Hypothalamus (tissue), 51 donors: ENCODE measurements at places on chromosomes 13 and 19.

DNA sequence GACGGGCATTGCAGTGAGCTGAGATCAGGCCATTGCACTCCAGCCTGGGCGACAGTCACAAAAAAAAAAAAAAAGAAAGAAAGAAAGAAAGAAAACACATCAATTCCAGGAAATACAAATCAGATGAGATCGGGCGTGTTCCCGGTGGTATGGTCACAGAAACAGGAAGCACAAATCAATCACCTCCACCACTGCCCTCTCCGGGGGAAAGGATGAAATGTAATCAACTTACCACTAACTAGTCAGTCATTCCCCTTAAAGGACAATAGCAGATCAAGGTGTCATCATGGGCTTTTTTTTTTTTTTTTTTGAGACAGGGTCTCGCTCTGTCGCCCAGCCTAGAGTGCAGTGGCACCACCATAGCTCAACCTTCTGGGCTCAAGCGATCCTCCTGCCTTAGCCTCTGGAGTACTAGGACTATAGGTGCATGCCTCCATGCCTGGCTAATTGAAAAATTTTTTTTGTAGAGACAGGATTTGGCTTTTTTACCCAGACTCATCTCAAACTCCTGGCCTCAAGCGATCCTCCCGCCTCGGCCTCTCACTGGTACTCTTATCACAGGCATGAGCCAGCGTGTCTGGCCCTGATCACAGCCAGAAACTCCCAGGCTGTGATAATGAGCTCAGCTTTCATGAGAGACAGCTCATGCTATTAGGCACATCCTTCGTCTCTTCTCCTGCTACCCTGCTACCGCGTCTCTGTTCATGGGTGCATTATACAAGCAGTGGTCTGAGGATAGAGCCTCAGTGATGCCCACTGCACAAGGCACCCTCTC is 6.8 kb upstream of the DPRX start:
- no peak for DNase-seq

DNA sequence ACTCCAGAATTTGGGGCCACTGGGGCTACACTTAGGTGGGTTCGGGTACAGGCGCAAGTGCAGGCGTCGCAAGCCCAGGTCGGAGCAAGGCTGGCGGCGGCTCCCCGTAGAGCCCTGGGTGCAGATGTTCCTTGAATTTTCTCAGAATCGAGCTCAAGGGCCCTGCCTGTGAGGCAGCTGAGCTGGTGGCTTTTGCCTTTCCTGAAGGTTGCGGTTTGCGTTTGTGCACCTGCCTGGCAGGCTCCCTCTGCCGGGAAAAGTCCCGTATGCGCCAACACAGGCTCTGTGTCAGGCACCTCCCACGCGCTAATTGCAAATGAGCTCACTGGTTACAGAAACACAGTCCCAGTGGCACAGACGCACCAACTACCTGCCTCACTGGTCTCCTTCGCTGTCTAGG is 5.9 kb downstream of the DOHH start:
- DNase-seq = no peak

GRCh38 chr19:1860042-1860775 is 3.2 kb downstream of the KLF16 start:
- peak; percentile 70 for DNase-seq

DNA sequence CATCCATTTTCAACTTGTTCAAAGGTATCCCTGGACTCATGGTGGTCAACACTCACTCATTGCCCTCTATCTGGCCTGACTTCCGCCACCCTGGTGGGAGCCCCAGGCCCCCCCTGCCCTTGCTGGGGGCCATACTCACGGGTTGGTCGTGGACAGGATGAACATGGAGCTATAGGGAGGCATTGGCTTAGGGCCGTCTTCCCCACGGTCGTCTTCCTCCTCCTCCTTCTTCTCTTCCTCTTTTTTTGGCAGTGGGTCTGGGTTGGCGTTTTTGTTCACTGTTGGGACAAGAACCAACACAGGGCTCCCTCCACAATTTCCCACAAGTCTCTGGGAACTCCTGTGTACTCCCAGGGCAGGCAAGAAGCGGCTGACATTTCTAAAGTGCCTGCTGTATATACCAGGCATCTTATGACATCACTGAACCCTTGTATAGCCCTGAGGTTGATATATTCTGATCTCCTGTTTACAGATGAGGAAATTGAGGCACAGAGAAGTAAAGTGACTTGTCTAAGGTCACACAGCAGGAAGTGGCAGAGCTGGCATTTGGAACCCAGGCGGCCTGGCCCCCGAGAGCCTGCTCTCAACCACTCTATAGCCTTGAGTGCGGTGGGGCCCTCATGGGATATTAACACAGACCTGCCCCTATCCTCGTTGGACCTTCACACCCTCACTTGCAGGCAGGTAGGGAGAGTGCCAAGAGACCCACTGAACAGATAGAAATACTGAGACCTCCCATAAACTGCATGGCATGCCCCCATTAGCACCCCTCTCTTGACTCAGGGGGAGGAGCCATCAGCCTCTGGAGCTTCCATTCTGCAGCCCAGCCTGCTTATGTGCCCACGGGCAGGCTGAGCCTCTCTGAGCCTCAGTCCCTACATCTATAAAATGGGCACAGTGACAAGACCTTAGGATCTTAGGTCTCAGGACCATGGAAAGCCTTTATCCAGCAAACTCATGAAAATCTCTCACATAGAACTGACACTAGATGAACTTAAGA is 135.0 kb downstream of the IER2 start:
- no peak for DNase-seq

GRCh38 chr19:17565611-17566010 is 10.2 kb downstream of the COLGALT1 start:
- no peak for DNase-seq

- DNase-seq = no peak
These were observed 638 bp downstream of the ANKRD27 start for GRCh38 chr19:32674153-32674930.

DNA sequence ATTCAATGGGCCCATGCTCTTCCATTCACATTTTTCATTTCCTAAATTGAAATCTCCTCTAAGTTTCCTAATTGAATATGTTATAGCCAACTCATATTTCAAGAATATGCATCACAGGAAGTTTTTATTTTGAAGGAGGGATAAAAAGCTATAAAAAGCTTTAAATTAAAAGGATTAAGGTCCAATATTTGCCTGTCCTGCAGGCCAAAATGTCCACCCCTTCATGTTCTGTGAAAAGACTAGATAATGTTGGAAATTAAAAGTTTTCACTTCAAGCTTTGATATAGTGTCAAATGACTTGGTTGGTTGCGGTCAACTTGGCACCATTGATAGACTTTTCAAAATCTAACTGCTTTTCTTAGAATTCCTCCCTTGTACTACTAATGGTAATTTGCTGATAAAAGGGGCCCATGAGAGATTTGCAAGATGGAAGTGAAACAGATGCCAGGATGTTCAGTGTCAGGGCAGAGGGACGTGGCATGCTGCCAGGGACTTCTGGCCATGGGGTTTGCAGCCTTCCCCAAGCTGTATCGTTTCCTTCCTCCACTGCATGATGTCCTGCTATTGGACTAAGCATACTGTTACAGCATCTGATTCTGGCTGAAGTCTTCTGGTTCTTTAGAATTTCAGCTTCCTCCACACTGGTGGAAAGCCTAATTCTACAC is 547.3 kb upstream of the MIR17HG start:
- peak; percentile 25 for DNase-seq

DNA sequence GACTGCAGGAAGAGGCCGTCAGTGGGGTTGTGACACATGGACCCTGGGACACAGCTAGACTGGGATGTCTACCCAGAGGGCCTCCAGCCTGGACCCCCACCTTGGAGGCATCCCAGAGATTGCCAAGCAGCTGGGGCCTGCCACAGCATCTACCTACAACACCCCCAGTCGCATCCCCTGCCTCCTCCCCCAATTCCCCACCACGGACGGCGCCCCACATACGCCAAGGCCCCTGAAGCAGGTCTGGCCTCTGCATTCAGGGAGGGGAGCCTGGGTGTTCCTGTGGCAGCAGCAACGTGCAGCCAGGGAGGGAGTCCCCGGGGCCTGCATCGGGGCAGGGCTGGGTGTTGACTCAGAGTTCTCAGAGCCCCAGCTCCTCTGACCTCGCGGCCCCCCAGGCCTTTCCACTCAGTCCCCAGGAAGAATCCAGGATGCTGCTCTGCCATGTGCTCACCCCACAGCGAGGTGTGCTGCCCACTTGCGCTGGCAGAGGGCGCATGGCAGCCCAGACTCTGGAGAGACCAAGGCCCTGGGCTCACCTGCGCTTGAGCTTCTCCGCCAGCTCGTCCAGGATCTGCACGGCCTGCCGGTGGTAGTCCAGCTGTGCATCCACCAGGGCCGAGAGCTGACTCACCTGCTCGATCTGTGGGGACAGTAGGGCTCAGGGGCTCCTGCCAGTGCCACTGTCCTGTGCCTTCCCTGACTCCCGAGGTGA is 19.6 kb downstream of the MPND start:
- DNase-seq = no peak

DNA sequence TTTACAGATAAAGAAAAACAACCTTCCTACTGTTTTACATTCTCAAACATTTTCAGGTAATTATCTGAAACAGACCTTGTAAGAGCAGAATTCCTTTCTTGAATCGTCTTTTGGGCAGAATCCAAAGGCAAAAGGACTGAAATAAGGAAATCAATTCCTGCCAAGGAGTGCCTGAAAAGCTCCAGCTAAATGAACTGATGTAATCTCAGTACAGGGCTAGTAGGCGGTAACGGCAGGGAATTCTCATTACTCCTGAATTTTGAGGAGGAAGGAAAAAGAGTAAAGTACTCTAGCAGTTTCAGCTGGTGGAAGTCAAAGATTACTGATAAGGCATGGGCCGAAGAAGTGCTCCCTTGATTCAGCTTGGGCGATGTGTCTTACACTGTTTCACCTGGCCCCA is 168.4 kb downstream of the PCDH9 start:
- no peak for DNase-seq

DNA sequence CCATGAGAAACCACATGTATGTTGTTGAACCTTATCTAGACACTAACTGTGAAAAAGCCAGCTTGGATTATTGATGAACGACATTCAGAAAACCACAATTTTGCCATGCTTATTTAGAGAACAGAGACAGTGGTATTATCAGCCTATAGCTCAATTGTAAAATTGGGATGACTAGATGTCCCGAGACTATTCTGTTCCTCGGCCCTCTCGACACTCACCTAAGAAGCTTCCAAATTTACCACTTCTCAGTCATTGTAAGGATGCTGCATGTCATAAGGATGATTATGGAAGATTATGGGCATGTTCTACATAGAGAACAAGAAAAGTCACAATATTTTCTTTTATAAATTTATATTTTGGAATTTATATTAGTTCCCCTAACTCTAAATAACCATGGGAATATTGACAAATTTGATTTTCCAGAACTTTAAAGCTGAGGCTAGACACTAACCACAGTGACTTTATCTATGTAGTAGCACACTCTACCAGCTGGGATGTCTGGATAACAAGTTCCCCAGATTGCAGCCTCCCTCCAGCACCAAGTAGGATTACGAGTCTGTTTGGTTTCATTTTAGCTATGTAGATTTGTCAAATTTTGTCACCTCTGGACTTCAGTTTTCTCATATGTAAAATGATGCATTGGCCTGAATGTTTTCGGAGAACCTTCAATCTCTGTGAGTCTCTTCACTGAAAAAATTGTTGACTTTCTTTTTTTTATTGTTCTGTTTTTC is 513.6 kb downstream of the IRS2 start:
- DNase-seq = no peak

DNA sequence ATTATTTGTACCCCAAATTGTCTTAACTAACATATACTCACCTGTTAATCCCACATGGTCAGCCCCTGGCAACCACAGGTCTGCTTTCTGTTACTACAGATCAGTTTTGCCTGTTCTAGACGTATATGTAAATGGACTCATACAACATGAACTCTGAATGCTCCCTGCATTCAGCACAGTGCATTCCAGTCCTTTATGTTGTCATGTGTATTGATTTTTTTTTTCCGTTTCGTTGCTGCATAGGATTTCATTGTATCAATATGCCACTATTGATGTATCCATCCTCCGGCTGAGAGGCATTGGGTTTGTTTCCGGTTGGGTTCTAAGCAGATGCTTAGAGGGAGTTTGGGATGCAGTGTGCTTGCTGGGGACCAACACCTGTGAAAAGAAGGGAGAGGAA is 36.1 kb upstream of the TNFRSF19 start:
- no peak for DNase-seq

- no peak for DNase-seq
These were observed 513 bp downstream of the MIER2 start for GRCh38 chr19:343941-344624.

DNA sequence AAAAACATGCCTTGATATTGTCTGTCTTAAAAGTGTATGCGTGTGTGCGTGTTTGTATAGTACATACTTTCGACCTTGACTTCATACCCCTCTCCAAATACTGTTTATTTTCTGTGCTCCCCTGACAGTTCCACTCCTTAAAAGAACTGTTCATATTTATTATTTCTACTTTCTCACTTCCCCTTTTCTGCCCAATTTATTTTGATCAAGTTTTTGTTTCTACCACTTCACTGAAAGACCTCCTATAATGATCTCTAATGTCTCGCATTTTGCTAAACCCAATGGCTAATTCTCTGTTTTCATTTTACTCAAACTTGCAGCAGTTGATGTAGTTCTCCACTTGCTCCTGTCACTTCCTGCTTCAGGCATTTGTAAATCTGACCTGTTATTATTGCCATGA is 426.1 kb upstream of the KLF12 start:
- no peak for DNase-seq

- no peak for DNase-seq
These were observed 1.9 kb downstream of the NFKBID start for GRCh38 chr19:35898499-35898809.

DNA sequence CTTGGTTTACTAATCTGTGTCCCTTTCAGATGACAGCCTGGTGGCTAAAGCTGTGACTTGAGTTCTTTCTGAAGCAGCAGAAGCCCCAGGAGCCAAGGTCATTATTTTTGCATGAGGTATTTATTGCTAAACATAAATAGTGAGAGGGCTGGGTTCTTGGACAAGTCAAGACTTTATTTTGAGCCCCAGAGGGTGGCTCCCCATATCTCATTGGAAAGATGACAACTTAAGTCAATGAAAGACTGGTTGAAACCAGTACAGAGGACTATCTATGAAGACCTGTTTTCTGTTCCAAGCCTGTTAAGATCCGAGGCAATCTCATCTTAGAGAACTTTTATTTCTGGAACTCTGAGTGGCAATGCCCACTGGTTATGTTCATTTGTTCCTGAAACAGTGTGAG is 14.4 kb upstream of the ERICH6B start:
- DNase-seq = no peak

- DNase-seq = no peak
These were observed 98.5 kb downstream of the C1QTNF9 start for GRCh38 chr13:24407844-24408243.

GRCh38 chr13:40377783-40378182 is 288.7 kb downstream of the FOXO1 start:
- no peak for DNase-seq

- no peak for DNase-seq
These were observed 10.7 kb downstream of the POLRMT start for GRCh38 chr19:622666-623065.

GRCh38 chr13:20696073-20696472 is 7.4 kb upstream of the IL17D start:
- no peak for DNase-seq

GRCh38 chr13:27482983-27483382 is 32.6 kb upstream of the MTIF3 start:
- no peak for DNase-seq

- no peak for DNase-seq
These were observed 13.8 kb upstream of the TIMM13 start for GRCh38 chr19:2441096-2441752.
